Esophagus squamous epithelium (tissue), 5 donors: ENCODE measurements at places on chromosomes 13 and 19.

DNA sequence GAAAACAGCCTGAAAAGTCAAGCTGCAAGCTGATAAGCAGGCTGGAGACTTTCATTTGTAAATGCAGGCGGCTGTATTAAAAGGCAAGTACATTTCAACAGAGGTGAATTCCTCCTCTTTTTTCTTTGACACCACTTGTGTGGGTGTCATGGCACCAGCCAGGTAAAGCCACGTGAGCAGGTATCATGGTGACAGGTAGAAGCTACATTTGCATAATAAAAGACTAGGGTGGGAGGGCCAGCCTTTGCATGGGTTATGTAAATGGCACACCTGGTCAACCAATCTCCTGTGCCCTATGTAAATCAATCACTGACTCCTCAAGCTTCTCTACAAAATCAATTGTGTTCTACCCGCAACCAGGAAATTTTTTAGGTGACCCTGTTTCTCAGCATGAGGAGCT, 68.2 kb downstream of the ZNF100 start:
- DNase-seq = no peak

DNA sequence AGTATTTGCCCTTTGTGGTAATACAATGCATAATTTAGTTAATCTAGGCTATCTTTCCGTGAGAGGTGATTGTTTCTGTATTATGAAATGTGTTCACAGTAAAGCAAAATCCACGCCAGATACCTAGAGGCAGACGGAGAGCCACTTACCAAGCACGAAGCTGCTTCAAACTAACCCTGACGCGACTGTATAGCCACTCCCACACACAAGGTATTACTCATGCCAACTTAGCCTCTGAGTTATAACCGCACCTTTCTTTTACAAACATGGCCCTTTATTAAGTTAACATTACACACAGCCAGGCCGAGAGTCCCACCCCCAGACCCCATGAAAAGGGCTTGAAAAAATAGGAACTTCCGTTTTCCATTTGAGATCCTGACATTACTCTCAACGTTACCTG, 185.7 kb downstream of the ABCC4 start:
- DNase-seq = no peak

DNA sequence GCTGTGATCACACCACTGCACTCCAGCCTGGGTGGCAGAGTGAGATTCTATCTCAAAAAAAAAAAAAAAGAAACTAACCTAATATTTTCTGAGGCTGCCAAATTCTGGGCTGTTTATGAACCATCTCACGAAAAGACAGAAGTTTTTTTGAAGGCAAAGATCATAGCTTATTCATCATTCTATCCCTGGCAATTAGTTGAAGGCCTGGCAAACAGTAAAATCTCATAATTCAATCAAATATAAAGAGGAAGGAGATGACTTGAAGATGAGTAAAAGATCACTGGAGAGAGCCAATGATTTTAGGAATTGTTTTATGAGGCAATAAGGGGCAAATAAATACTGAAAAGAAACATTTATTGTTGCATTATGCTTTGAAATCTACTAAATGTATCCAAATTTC, 216.5 kb downstream of the DCLK1 start:
- DNase-seq = no peak

DNA sequence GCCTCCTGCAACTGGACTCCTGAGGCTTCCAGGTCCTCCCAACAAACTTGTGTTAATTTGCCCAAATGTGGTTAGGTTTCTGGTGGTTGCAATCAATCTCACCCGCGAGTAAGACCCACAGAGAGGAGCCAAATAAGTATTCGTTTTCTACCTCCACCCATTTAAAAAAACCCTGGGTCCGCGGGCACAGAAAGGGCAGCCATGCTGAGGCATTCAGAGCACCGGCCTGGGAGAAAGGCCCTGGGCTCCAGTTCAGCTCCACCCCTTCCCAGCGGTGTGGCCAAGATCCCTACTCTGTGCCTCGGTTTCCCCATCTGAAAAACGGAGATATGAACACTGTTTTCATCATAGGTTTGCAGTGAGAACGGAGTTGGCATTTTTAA, 56.9 kb downstream of the PEPD start:
- DNase-seq = no peak

DNA sequence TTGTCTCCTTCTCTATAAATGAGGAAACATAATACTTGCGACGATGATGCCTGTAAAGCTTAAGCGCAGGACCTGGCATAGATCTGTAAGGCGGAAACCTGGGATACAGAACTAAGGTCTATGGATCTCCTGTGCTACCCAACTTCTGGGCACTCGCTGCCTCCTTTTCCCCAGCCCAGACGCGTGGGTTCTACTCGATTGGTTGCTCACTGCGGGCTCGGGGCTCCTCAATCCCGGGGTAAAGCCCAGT, 615 bp upstream of the PSMC4 start:
- no peak for DNase-seq

GRCh38 chr13:21338639-21339278, 120.3 kb downstream of the ZDHHC20 start:
- no peak for DNase-seq

DNA sequence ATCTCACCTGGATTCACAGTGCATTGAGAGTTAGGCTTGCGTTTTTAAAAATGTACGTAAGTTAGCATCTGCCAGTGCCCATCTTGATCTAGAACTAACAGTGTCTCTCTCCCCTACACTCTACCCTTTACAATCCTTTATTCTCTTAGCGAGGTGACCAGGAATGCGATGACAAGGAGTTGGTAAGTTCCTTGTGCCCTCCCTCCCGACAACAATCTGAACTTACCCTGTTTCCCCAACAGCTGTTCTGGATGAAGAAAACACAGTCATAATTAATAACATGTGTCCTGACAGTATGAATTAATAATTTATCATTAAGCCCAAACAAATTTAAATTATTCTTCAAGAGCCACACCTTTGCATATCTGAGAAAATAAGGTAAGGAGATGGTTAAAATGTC, 6.3 kb downstream of the TSHZ3 start:
- no peak for DNase-seq

GRCh38 chr13:108470921-108471320, 158.5 kb upstream of the MYO16 start:
- no peak for DNase-seq

GRCh38 chr19:16338470-16339360, 14.1 kb downstream of the KLF2 start:
- no peak for DNase-seq

- no peak for DNase-seq
Measured at GRCh38 chr13:46526100-46526735, 26.8 kb upstream of the LRCH1 start.
